CMK (cell line): ENCODE measurements at places on chromosomes 3 and 15.

DNA sequence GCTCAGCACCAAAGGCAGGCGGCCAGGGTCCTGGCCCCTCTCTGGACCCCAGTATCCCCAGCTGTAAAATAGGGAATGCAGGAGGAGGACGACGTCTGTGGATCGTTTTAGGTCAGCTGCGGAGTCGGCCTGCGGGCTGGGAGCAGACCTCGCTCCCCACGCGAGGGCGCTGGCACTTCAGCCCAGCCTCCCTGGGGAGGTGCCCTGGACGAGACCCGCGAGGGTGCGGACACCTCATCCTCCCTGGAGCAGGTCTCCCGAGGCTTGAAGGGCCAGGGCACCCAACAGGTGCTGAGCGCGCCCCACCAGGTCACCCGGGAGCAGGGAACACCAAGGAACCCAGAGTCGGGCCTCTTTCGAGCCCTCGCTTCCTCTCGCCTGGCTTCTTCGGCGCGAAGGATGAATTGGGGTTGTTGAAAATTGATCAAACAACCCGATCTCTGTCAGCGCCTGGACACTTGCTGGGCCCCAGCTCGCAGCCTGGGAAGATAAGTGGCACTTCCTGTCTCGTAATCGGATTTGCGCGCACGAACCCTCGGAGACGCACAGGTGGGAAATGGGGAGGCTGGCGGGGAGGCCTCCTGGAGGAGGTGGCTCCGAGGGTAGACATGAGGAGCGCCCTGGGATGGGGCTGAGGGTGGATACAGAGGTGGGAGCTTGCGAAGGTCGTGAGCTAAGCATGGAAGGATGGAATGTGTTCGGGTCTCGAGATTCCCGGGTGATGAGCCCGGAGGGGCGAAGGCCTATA lies 588 bp upstream of the VIPR1 start:
- DNase-seq = no peak

GRCh38 chr3:154378311-154378710 lies 51.7 kb downstream of the GPR149 start:
- no peak for DNase-seq

- no peak for DNase-seq
These were observed 30.3 kb downstream of the IP6K1 start for GRCh38 chr3:49756036-49756435.

DNA sequence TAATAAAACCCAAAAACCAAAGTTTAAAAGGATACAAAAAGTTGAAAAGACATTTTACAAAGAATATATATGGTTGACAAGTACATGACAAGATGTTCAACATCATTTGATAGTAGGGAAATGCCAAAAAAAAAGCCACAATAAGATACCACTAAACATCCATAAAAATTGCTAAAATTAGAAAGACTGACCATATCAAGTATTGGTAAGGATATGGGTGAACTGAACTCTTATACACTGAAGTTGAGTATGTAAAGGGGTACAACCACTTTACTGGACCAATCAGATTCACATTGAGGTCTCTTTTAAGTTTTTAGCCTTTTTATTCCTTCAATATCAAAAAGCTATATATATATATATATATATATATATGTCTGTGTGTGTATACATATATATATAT lies 190.5 kb upstream of the P2RY1 start:
- no peak for DNase-seq

DNA sequence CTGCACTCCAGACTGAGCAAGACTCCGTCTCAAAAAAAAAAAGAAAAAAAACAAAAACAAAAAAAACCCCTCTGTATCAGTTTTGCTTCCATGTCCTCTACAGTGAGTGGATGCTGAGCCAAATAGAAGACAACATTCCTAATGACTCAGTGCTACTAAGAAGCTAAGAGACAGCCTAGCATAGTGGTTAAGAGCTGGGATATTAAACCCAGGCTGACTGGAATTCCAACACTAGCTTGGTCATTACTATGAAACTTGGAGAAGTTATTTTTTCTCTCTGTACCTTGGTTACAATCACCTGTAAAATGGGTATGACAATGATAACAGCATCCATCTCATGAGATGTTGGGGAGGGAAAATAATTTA lies 60.9 kb upstream of the PYGO1 start:
- no peak for DNase-seq

GRCh38 chr15:57565311-57565710 lies 26.4 kb upstream of the MYZAP start:
- no peak for DNase-seq

- no peak for DNase-seq
These were observed 11.4 kb upstream of the SLC6A6 start for GRCh38 chr3:14391033-14391432.

DNA sequence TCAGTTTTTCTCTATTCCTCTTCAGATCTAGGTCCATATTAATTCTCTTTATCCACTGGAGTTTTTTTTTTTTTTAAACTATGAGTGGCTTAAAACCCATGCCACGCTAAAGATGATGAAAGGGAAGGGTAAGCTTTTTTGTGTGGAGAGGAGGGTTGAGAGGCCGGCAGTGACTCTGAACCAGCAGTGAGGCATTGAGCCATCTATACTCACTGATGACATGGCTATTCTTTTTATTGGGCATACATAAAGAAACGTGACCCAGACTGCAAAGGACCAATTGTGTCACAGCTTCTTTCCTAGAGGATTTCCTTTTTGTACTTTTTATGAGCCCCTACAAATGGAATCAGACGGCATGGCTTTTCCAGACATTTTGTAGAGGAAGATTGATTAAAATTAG lies 662.2 kb downstream of the AGBL1 start:
- no peak for DNase-seq

- DNase-seq = no peak
These were observed 108.4 kb upstream of the RASGRP1 start for GRCh38 chr15:38672814-38673670.

GRCh38 chr3:180420804-180421203 lies 181.2 kb upstream of the TTC14 start:
- no peak for DNase-seq

DNA sequence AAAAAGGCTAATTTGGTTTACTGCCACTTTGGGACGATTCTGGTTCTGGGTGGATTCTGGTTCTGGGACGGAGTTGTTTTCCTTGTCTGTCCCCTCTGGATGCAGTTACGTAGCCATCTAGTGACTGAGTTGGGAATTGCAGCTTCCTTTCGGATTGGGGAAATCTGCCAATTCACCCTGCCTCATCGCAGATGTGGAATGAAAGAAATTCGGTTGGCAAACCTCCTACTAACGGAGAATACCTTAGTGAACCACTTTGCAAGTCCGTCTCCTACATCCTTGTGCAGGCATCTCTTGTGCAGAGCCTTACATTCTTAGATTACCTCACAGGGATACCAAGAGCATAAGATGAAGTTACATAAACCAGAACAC lies 31.5 kb upstream of the AP4E1 start:
- DNase-seq = peak; percentile 25

DNA sequence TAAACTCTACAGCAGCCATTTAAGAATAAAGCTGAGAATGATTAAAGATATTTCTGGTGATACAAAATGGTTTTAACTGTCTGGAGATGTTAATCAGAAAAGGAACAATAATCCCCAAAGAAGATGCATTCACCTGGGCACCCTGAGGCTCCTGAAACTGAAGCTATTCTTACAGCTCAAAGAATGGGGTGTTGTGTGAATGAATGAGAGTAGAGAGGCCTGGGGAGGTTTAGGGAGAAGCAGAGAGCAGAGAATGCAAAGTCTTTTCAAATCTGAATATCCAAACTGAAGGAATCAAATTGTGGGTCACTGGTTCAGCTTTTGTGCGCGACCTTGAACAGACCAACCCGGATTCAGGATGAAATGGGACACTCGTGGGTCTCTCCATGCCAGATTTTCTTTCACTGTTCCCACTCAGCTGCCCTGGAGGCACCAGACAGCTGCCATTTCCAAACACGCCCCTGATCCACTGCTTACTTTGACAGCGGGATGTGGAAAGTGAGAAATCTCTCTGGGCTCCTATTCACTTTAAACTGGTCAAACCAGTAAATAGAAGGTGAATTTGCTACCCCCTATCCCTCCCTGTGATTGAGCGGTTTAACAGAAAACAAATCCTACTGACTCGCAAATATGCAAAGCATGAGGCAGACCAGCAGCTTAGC lies 485.5 kb upstream of the THBS1 start:
- DNase-seq = no peak

DNA sequence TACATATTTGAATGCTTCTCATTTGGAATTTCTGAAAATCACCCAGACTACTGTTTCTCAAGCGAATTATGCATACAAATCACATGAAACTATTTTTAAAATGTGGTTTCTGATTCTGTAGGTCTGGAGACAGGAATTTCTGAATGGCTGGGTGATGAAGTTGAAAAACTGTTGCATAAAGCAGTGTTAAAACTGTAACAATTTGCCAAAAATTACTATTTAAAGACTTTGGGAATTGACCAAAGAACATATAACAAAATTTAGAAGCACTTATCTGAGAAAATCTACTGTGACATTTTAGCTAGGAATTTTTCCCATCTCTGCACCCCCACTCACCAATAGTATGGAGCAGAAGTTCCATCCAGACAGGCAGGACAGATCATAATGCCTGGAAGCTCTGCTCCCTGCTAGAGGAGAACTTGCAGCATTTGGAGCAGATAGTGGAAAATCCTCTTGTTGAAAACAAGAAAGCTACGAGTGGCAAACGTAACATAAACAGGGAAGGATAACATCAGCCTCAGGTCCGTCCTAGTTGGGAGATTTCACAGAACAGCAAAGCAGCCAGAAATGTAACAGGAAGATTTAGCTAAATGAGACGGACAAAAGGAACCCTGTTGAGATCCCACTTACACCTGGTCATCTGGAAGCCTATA lies 132.3 kb upstream of the MCTP2 start:
- DNase-seq = no peak

GRCh38 chr15:85298366-85298765 lies 82.0 kb upstream of the AKAP13 start:
- DNase-seq = no peak

DNA sequence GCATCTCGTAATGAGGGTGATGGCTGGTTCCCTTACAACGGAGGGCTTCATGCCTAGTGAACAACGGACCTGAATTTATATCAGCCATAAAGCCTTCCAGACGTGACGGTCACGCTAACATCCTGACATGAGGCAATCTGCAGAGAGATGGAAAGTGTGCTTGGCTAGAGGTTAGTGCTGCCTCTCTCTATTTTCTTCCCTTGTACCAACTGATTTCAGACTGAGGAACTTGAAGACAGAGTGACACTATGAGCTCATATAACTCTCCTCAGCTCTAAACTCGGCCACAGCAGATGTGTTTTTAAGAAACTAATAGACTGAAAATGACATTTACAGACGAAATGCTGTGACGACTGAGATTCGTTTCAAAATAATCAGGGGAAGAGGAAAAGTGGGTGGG lies 122.4 kb downstream of the XXYLT1 start:
- DNase-seq = no peak

- DNase-seq = no peak
These were observed 38.0 kb upstream of the XCR1 start for GRCh38 chr3:46065294-46065705.

DNA sequence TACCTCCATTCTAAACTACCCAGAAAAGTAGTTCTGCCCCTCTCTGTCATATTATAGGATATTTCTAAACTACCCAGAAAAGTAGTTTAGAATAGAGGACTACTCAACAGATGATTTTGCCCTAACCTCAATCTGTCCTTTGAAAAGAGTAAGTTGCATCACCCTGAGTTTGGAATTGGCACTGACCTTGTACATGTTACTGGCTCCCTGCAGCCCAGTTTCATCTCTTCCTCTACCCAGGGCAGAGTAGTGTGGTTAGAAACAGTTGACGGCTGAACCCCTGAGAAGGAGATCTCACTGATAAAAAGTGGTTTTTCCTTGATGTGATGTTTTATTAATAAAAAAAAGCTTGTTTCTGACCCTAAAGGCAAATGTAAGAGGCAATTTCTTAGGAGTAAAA lies 340.5 kb upstream of the NECTIN3 start:
- no peak for DNase-seq

GRCh38 chr3:9196020-9196419 lies 53.4 kb downstream of the SRGAP3 start:
- no peak for DNase-seq

GRCh38 chr15:68211656-68212320 lies 6.7 kb upstream of the CALML4 start:
- DNase-seq = no peak

GRCh38 chr3:41915353-41915752 lies 46.5 kb downstream of the ULK4 start:
- DNase-seq = no peak

- no peak for DNase-seq
These were observed 7.9 kb downstream of the LRRC31 start for GRCh38 chr3:169861871-169862270.

GRCh38 chr3:59873576-59874230 lies 823.9 kb upstream of the CFAP20DC start:
- no peak for DNase-seq

DNA sequence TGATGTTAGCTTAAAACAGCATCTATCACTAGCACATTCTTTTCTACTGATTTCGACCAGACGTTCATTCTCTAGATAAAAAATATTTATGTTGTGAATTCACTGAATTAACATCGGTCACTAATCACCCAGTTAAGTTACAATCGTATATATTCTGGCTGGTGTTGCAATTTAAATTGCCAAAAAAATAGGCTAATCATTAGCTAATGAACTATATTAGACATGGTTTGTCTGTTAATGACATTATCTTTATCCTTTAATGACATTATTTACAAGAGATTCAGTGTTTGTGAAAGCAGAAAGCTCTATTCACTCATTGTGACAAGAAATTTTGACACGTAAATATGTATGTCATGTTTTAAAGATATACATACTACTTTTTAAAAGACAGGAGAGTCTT lies 6.7 kb downstream of the GHSR start:
- no peak for DNase-seq

GRCh38 chr3:119945291-119945690 lies 149.0 kb downstream of the GSK3B start:
- DNase-seq = peak; percentile 14

DNA sequence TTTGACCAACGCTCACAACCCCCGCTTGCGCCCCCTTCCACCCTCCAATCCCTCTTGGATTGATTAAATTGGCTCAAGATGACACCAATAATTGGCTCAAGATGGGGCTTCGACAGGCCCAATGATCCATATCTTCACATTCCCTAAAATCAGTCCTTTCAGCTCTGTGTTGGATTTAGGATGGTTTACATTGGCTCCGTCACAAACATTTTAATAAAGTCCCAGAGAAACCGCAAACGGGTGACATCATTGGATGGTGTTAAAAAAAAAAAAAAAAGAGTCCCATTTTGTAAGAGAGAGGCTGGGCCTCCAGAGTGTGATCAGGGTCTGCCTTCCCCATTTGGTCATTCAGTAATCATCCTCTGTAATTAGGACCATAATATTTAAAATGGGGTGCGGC lies 113.4 kb upstream of the MRPS22 start:
- no peak for DNase-seq

DNA sequence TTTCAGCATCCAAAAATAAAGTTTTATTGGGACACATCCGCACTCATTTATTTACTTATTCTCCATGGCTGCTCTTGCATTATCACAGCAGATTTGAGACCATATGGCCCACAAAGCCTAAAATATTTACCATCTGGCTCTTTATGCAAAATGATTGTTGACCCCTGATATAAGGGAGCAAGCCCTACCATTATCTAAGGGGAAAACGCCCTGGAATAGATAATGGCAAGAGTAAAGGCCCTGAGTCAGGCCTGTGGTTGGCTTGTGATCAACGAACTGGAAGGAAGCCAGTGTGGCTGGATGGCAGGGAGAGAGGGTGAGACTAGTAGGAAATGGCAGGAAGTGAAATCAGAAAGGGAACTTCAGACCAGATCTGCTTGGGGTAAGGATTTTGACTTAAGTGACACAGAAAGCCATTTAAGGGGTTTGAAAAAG lies 24.6 kb upstream of the DMXL2 start:
- DNase-seq = peak; percentile 58
